ENCODE measurements at places on chromosomes 11 and 22.

DNA sequence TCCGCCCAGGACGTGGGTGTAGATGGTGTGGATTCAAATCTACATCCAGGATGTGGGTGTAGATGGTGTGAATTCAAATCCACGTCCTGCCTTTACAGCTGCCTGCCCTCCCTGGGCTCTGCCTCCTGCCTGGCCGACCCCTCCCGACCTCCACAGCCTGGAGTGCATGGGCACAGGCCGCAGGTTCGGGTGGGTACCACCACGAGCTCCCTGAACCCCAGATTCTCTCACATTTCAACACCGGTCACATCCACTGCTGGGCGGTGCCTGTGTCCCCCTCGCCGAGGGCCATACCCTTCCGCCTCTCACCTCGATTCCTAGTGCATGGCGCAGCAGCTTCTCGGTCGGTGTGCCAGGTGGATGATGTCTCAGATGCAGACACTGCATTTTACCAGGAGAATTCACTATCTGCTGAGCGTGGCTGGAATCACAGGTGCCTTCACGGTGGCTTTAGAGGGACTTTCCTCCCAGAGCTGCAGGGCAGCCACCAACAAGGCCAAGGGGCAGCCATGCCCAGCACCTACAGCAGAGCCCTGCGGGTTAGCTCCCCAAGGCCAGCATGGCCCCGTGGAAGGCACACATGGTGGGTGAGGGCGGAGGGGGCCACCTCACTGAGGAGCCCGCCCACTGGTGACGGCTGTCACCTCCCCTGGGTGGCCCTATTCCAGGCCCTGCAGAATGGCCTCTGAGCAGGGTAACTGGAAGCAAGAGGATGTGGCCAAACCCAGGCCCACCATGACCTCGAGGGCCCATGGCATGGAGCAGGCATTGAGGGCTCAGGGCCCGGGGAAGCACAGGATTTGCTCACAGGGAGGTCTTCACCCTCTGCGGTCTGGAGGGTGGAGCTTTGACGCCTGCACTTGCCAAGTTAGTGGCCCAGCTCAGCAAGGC is 638.5 kb downstream of the TBC1D22A start:
- DNase-seq, result no peak

DNA sequence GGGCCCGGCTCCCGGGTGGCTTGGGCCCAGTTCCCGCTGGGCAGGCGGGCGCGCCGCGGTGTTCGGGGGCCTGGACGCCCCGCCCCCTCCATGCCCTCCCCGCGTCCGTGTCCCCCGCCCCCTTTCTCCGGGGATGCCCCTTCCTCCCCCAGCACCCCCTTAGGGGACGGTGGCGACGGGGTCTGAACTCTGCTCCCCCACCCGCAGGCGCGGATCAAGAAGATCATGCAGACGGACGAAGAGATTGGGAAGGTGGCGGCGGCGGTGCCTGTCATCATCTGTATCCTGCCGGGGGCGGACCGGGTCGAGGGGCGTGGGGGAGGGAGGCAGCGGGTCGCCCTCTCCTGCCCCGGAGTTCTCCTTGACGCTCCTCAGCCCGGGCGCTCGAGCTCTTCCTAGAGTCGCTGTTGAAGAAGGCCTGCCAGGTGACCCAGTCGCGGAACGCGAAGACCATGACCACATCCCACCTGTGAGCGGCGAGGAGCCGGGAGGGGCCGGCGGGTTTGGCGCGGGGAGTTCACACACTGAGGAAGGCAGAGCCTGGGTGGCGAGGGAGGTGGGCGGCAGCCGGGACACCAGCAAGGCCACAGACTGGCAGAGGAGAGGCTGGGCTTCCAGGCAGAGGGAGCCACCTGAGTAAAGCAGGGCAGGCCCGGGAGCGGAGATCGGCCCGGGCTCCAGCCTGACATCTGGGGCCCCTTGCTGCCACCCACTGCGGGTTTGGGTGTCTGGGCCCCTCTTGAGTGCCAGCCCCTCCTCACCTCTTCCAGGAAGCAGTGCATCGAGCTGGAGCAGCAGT is 546 bp downstream of the DRAP1 start:
- no peak for DNase-seq

- DNase-seq, result no peak
Measured at GRCh38 chr22:27454807-27455450, 346.6 kb downstream of the MN1 start.

DNA sequence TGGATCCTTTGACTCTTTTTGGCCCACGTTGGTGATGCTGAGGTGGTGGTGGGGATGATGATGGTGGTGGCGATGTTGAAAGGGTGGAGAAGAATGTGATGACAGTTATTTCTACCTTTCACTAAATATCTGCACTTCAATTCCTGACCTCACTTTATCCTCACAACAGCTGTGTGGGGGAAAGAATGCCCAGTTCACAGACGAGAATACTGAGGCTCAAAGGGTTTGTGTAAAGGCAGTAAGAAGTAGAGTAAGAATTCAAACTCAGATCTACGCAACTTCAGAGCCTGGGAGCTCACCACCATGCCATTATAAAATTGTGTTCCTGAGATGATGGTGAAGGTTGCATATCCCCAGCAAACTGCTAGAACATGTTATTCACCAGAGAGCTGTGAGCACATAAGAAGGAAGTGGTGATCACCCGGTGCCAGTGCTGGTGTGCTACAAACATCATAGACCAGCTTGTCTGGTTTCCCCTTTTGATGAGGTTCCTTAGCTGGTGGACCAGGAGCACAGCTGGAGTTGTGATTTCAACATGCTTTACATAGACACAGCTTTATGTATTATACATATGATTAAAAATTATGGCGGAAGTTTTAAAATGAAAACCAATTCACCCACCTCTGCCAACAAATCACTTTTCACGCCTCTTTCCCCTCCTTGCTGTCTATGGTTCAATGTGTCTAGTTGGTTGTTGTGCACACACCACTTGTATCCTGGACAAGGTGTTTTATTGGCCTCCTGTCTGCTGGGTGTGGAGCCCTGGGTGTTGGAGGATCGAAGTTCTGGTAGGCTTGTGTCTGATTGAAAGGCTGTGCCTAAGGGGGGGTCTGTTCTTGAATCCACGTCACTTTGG is 6.2 kb downstream of the ST14 start:
- DNase-seq, result no peak

- no peak for DNase-seq
Measured at GRCh38 chr22:45159652-45160462, 3.9 kb upstream of the NUP50 start.

DNA sequence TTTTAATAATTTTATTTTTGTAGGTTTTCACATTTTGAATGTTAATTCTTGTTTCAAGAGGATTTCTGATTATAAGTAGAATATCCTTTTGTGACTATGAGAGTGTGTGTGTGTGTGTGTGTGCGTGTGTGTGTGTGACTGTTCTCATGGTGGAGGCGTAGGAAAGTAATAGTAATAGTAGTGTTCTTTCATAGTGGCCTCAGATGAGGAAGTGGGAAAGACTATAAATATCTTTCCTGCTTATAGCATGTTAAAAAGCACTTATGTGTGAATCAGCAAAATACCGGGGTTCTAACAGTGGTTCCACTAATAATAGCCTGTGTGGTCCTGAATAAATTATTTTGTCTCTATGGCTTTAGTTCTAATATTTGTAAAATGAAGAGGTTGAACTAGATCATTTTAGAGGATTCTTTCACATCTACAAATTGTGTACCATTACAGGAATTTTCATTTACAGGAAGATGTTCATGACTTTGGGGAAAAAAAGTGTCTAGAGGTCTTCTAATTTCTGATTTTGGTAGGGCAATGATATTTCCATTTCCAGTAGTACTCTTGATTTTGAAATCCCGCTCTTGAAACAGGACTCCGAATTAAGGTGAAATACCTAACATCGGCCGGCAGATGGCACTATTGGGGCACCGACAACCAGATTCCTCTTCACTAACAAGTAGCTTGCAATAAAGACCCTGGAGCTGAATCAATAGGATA is 29.9 kb upstream of the OR10G7 start:
- peak; percentile 37 for DNase-seq

- DNase-seq, result no peak
Measured at GRCh38 chr11:125968354-125968753, 22.5 kb downstream of the VSIG10L2 start.

DNA sequence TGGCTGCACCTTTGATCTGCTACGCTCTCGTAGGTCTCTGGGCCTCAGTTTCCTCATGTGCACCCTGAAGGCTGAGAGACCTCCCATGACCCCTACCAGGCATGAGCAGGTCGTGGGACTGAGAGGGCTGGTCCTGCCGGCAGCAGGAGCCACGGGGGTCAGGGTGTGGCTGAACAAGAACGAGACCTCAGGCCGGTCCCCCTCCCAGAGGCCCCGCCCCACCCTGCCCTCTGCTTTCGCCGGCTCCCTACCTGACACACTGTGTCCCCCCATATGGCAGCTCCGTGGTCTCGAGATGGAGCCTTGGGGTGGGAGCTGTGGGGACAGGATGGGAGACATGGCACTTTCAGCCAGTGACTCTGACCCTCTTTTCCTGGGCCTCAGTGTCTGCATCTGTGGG is 40.6 kb downstream of the CDKN1C start:
- no peak for DNase-seq

DNA sequence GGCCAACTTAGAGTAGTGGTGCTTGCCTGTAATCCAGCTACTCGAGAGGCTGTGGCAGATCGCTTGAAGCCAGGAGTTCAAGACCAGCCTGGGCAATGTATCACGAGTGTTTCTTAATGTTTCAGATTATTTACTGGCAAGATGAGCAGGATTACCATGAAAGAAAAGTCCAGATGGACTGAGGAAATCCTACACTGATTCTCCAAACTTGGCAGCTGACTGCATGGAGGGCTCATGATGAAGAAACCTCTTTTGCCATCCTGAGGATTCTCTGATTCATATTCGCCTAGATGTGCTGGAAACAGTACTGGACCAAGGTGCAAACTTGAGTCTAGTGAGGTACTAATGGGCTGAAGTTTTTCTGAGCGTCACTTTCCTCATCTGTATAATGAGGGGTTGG is 2.8 kb upstream of the SIDT2 start:
- DNase-seq, result no peak

DNA sequence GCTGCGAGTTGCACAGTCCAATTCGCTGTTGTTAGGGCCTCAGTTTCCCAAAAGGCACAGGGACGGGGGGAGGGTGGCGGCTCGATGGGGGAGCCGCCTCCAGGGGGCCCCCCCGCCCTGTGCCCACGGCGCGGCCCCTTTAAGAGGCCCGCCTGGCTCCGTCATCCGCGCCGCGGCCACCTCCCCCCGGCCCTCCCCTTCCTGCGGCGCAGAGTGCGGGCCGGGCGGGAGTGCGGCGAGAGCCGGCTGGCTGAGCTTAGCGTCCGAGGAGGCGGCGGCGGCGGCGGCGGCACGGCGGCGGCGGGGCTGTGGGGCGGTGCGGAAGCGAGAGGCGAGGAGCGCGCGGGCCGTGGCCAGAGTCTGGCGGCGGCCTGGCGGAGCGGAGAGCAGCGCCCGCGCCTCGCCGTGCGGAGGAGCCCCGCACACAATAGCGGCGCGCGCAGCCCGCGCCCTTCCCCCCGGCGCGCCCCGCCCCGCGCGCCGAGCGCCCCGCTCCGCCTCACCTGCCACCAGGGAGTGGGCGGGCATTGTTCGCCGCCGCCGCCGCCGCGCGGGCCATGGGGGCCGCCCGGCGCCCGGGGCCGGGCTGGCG is at the start of gene BCR:
TSS of gene BCR (plus strand) at position 209 of the 592 bp plus-strand sequence. CDS start 452 bp downstream, outside the sequence.
- peak; percentile 56 for DNase-seq

DNA sequence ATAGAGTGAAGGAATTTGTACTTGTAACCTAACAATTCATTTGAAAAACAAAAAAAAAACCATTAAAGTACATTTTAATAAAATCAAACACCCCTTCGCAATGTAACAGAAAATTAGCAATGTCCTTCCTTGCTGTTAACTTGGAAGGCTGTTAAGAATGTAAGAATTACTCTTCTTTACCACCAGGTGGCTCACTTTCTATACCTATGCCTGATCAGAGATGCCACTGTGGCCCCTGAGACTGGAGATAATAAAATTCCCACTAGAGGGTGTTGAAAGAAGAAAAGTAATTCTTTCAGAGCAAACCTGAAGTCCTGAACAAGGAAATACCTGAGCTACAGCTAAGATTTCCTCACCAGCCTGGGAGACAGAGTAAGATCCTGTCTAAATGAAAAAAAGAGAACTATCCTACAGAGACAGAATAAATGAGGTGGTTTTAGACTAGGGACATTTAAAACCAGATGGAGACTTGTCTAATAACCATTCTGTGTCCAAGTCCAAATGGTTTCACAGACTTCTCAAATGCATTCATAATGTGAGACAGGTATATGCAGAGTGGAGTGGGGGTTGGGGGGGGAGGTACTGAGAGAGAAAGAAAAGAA is 1089.3 kb downstream of the FAM181B start:
- DNase-seq, result no peak

DNA sequence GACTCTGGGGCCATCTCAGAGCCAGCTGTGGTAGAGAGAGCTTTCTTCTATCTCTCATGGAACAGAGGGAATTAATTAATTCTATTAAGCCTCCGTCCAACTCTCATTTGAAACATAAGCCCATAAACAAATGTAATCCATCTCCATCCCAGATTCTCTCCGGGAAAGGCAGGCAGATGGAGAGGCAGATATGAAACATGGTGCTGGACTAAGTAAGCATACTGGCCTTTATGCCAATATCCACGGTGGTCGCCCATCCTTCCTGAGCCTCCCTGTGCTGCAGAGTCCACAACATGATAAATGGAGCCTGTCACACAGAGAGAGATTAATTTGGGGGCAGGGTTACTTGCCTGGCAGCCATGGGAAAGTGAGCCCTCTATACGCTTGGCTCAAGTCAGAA is 44.8 kb downstream of the PRR5L start:
- DNase-seq, result no peak

GRCh38 chr11:132078264-132079076 is 708.1 kb downstream of the NTM start:
- no peak for DNase-seq

DNA sequence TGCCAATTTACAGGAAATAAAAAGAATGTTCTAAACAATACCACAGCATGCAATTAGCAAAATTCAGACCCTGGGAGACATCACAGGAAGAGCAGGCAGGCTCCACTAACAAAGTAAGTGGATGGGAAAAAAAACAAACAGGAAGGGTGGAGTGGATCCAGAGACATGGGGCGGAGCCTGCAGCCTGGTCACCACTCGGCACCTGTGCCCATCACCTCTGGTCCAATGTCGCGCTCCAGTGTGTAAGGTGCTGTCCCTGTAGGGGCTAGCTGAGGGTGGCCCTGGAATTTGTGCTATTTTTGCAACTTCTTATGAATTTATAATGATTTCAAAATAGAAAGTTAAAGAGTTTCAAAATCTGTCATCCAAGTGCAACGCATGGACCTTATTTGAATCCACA is 11.0 kb upstream of the MOB2 start:
- DNase-seq, result no peak

GRCh38 chr11:34972892-34973291 is 56.5 kb downstream of the PDHX start:
- DNase-seq, result no peak

GRCh38 chr22:44365191-44365590 is 52.4 kb upstream of the SHISAL1 start:
- DNase-seq, result no peak

DNA sequence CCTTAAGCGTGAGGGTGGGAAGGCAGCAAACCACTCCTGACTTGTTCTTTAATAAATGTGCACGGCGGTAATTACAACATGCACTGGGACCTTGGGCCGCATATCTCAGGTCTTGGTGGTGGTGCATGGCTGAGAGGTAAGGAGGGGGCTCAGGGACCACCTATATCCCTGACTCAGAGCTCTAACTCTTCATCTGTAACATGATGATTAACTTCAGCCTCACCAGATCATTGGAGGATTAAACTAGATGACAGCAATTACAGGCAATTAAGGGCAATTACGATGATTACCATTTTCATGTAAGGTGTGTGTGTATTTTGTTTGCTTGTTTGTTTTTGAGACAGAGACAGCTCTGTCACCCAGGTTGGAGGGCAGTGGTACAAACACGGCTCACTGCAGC is 45.0 kb downstream of the FBLN1 start:
- no peak for DNase-seq

All from activated B cell treated with CpG ODN at 0.5 μM for 24 hours (primary cell).